ENCODE measurements at places on chromosomes 3 and 15.

- DNase-seq, result no peak
Observed at GRCh38 chr15:100934726-100935125, 15.6 kb downstream of the LRRK1 start.

DNA sequence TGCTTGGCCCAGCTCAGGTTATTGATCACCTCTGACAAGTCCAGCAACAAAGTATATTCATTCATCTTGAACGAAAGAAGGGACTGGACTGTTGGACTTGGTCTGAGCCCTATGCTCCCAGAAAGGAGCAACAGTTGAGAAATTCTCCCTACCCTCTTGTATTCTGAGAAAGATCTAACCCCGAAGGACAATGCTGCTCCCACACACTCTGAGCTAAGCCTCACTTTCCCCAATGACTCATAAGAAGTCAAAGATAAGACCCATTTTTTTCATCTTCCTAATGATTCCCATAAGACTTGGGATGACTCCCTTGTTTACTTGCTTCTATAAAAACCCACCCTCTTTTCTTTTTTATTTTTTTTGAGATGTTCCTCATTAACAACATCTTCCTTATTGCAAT is 549.4 kb upstream of the MDFIC2 start:
- DNase-seq, result no peak

GRCh38 chr3:151879037-151879436 is 5.6 kb downstream of the SUCNR1 start:
- no peak for DNase-seq

- no peak for DNase-seq
Observed at GRCh38 chr3:179163503-179163902, 15.3 kb downstream of the PIK3CA start.

DNA sequence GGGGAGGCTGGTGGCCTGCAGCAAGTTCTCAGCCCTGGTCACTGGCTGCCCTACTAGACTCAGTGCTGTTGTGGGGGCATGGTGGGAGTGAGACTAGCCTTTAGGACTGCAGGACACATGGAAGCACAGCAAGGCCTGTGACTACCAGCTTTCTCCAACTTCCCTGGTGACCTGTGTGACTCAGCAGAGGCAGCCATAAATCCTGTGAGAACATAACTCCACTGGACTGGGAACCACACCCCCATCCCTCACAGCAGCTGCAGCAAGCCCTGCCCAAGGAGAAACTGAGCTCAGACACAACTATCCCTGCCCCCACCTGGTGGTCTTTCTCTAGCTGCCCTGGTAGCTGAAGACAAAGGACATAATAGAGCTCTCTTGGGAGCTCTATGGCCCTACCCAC is 111.3 kb downstream of the DCLK3 start:
- DNase-seq, result no peak

GRCh38 chr15:73709686-73710085 is 25.5 kb downstream of the CD276 start:
- no peak for DNase-seq

GRCh38 chr3:103653996-103654395 is 1219.2 kb downstream of the ZPLD1 start:
- no peak for DNase-seq

All from stimulated activated CD8-positive, alpha-beta memory T cell treated with anti-CD3 and anti-CD28 coated beads, Interleukin-15, amount 100 ng/mL, for 4 hours (primary cell).